ENCODE measurements at places on chromosomes 5 and 9.

DNA sequence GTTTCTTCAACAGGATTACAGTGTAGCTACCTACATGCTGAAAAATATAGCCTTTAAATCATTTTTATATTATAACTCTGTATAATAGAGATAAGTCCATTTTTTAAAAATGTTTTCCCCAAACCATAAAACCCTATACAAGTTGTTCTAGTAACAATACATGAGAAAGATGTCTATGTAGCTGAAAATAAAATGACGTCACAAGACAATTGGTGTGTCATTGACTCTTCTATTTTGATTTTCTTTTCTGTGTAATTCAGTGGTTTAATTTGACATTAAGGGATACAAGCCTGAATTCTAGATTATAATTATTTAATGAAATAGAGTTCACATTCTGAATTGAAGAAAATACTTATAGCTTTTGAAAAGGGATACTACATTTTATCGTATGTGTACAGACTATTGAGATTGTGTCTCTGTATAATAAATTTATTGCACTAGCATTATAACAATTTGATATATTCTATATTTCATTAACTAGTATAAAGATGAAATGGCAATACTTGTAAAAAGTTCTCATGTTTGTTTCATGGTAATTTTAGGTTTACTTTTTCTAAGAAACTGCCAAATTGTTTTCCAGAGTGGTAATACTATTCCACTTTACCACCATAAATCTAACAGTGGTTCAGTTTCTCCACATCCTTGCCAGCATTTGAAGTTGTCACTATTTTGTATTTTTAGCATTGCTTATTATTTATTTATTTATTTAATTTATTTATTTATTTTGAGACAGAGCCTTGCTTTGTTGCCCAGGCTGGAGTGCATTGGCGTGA is 18.7 kb downstream of the ANXA1 start:
- no peak for DNase-seq

- DNase-seq = peak; percentile 44
Observed at GRCh38 chr5:96434201-96434645, 1.2 kb upstream of the PCSK1 start.

- DNase-seq = no peak
Observed at GRCh38 chr9:125961072-125961471, 213.9 kb downstream of the PBX3 start.

DNA sequence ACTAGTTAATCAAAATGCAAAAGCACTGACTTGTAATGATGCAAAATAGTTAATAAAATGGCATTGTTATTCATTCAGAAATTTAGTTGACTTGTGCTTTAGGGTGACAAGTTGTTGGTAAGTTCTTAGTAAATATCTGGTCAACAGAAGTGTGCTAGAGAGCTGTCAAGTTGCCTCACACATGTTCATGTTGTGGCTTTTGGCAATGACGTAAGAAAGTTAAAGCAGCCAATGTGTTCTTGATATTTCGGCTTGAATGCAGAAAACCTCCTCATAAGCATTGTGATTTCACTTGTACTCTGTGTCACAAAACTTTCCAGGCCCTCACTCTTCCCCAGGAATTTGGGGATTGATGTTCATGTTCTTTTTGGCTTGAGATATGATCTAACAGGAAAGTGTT is 626.7 kb downstream of the PRR16 start:
- no peak for DNase-seq

DNA sequence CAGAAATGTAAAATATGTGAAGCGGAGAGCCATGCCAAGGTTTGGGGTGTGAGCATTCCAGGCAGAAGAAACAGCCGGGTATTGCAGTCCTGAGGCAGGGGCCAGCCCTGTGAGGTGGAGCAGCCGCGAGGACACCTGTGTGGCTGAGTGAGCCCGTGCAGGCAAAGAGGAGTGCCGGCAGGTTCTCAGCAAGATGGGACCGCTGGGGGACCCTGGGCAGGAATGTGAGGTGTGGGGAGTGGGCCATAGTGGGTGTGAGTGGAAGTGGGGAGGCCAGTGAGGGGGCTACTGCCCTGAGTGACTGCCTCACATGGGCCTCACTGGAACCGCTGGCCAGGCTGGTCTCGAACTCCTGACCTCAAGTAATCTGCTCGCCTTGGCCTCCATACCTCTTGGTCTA is 8.1 kb upstream of the PRR7 start:
- DNase-seq = no peak

DNA sequence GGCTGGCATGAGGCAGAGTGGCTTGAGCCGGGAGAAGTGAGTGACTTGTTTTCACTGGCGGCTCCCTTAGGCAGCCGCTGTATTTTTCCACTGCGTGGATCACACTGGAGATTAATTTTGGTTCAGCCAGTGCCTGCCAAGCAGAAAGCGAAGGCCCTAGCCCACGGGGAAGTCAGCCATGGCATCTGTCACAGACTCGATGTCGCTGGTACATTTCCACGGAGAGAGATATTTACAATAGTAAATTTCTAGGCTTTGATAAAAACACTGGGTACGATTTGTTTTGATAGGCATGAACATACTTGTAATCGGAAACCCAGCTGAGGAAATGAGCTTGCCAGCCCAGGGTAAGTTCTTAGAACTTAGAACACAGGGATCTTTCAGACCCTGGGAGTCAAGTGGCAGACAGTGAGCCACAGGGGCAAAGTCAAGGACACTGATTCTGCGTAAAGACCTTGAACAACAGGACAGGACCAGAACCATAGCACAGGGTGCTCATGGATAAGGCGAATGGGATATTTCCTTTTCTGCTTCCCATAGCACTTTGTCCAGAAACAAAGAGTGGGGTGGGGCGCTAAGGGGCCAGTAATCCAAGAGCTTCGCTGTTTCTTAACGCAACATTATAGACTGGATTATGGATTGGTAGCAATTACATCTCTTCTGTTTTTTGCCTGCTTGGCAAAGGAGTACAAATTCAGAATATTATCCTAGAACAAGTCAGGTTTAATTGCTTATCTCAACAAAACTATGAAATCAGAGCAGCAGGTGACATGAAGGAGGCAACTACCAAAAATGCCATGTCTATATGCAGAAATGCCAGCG is 4.5 kb downstream of the DUSP1 start:
- DNase-seq = no peak

DNA sequence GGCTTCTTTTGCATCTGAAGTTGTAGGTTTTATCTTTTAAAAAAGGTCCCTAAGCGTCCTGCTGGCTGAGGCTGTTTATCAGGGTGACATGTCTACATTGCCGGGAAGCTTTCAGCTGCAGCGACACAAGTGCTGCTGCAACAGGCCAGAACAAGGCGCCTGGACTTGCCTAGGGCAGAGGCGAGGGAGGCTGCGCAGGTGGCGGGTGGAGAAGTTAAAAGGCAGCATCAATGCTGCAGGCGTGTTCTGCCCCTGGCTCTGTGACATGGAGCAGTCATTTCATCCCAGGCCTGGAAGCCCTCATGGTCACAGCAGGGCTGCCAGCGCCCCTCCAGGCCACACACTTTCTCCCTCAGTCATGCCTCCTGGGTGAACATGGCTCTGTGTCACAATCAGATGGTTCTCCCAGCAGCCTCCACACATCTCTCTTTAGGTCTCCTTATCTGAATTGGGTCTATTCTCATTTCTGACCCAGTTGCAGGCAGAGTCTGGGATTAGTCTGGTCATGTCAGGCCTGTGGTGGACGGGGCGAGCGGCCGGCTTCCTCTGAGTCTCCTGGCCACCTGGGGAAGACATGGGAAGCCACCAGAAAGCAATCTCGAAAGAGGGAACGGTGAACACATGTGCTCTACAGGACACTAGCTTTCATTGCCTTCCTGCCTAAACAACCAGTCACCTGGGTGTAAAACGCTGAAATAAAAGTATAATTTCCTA is 41.3 kb downstream of the IRX2 start:
- no peak for DNase-seq

- no peak for DNase-seq
Observed at GRCh38 chr5:22855824-22856223, 2.7 kb upstream of the CDH12 start.

DNA sequence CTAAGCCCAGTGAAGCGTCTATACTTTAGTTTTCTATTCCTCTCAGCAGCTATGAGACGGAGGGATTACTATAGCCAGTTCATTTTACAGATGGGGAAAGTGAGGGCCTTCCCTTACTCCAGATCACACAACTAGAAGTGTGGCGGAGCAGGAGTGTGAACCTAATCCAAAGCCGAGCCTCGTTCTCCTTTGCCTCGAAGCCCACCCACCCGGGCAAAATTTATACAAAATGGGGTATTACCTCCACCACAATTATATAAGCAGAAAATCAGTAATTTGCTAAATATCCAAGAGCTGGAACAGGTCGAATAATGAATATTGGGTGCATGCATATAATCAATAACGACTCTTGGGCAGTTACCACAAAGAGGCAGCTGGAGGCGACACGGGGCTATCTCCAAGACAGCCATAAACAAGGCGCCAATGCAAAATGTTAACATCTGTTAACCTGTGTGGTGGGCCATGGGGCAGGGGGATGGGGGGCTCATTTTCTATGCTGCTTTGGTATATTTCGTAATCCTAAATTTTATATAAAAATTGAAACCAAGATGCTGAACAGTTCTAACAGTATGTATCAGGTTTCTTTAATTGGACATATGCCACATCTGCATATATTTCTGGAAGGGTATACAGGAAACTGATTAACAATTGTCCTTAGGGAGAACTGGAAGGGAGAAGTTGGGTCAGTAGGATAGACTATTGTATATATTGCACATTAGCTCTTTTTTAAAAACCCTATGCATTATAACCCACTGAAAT is 1.2 kb upstream of the RNF44 start:
- DNase-seq = no peak

DNA sequence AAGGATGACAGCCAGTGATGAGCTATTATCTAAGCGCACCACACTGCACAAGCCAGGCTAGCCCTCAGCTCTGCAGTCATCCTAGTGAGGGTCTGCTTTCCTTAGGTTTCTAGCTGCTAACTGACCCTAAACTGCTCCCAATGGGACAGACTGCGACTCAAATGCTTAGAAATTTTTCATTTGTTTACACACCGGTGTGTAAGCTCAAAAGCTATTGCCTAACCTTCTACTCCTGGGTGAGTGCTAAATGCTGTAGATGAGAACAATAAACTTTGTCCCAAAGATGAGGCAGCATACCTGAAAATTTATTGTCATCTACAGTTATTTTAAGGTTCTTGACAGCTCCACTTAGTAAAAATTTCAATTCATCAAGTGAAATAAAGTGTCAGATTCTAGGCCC is 311.4 kb downstream of the TMEM167A start:
- DNase-seq = no peak

GRCh38 chr9:88898039-88898720 is 93.1 kb upstream of the S1PR3 start:
- no peak for DNase-seq

GRCh38 chr5:68277431-68277830 is 61.9 kb downstream of the PIK3R1 start:
- DNase-seq = no peak

GRCh38 chr5:109083937-109084336 is 325.8 kb downstream of the PJA2 start:
- no peak for DNase-seq

- DNase-seq = no peak
Observed at GRCh38 chr5:82662340-82662739, 384.2 kb upstream of the RPS23 start.

- DNase-seq = no peak
Observed at GRCh38 chr5:24788829-24789514, 144.2 kb upstream of the CDH10 start.

DNA sequence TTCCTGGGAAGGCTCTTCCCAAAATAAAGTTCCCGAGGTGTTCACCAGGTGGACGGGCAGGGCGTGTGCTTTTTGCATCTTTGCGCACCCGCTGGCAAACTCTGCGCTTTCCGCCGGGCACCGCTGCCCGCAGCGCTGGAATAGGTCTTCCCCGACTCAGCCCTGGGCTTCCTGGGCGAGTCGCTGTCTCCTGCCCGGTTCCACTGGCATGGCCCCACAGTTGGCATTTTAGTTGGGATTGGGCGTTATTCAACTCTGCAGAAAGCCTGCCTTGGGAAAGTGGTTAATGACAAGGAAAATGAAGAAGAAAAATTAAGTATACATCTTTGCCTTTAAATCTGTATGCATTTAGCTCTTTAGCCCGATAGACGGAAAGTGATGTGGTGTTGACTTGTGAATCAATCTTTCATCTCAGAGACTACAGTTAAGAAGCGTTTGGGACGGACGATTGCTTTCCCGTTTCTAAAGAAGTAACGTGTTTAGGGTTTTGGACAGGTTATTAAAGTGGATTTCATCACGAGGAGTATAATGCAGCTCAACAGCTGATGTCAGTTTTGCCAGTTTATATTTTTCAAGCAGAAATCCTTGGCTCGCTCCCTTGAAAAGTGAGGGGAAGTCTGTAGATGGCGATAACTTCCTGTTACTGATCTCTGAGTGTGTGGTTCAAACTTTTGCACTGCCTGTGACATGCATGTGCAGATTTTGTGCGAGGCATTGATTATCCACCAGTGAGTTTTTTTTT is 946 bp downstream of the ADCY2 start:
- DNase-seq = no peak

GRCh38 chr5:169431386-169431785 is 130.4 kb upstream of the SLIT3 start:
- DNase-seq = no peak

DNA sequence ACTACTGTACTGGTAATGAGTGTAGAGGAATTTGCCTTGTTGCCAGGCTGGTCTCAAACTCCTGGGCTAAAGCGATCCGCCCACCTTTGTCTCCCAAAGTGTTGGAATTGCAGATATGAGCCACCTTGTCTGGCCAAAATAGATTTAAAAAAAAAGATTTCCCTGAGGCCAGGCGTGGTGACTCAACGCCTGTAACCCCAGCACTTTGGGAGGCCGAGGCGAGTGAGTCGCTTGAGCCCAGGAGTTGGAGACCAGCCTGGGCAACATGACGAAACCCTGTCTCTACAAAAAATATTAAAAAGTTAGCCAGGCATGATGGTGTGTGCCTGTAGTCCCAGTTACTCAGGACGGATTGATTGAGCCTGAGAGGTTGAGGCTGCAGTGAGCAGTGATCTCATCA is 62.5 kb downstream of the IPO11 start:
- no peak for DNase-seq

- DNase-seq = no peak
Observed at GRCh38 chr5:65625743-65626142, 916 bp downstream of the SHLD3 start.

- DNase-seq = no peak
Observed at GRCh38 chr5:132822650-132823480, 7.6 kb downstream of the SHROOM1 start.

- DNase-seq = no peak
Observed at GRCh38 chr5:36792560-36793180, 83.9 kb upstream of the NIPBL start.

DNA sequence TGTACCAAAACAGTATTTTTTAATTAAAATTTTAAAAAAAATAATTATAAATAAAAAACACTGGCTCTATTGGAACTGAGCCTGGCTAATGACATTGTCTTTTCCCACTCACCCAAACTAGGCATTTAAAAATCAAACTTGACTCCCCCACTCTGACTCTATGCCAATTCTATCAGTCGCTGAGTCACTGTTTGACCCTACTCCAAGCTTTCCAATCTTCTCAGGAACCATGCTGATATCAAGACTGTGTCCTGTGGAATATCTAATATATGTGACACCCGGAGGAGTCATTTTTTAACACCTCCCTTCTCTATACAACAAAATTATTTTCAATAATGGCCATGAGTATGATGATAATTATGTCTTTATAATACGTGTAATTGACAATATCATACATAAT is 171.6 kb upstream of the RASEF start:
- DNase-seq = no peak

- no peak for DNase-seq
Observed at GRCh38 chr9:113876151-113876992, at the start of gene ZNF618. ZNF618 (plus strand) TSS chr9:113876309; CDS start chr9:113876381, 72 bp downstream.

Data from Jurkat, Clone E6-1 (cell line).